ENCODE measurements at places on chromosomes 5 and 9. TPM values are rescaled to one million over a fixed set of nuclear protein-coding genes. Genes with fewer than 3 reads are reported as not detected.

BDP1 gene
- total RNA-seq: 44.0 TPM

SMIM15 gene
- total RNA-seq: 37.8 TPM

ACOT12 gene
- total RNA-seq: not detected

KIF20A gene
- total RNA-seq: 0.67 TPM

CDO1 gene
- total RNA-seq: 72.8 TPM

ELOVL7 gene
- 32.1 TPM for total RNA-seq

GFPT2 gene
- total RNA-seq: 39.8 TPM

IER5L gene
- total RNA-seq: 39.3 TPM

RIGI gene
- total RNA-seq: 14.3 TPM

S1PR3 gene
- total RNA-seq: 16.9 TPM

RALGDS gene
- total RNA-seq: 59.7 TPM

All from sciatic nerve (tissue), 2 donors.